ENCODE measurements at places on chromosomes 6 and 20.

DNA sequence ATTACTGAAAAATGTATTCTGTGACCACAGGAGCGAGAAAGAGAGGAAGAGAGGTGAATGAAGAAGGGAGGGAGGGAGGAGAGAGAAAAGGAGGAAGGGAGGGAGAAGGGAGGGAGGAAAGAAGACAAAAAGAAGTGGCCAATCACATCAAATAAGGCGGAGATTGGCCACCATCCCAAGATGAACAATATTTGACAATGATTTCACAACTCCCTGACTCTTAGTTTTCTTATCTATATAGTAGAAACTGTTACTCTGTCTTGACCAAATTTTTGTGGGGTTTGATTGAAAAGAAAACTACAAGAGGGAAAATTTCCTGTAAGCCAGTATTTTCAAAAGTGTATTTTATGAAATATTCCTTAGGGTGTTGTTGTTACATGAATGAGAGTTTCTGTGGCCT is 52.6 kb downstream of the FOXA2 start:
- no peak for DNase-seq

- DNase-seq: no peak
These were observed 172.9 kb downstream of the MCHR2 start for GRCh38 chr6:99821164-99821563.

DNA sequence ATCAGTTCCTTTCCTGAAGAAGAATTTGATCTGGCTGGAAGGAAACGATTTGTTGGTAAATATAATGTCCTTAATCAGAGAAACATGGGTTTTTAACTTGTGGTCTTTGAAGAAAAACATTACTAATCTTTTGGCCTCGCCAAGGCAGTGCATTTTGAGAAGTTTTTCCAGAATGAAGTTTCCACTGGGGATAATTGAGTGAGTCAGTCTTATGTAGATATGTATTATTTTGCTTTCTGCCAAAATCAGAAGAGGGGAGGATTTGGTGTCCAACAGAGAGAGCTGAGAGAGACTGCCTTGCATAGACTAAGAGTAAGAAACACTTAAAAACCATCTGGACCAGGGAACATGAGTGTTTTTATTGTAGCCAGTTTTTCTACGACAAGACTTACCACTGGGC is 79.9 kb downstream of the FNDC1 start:
- no peak for DNase-seq

DNA sequence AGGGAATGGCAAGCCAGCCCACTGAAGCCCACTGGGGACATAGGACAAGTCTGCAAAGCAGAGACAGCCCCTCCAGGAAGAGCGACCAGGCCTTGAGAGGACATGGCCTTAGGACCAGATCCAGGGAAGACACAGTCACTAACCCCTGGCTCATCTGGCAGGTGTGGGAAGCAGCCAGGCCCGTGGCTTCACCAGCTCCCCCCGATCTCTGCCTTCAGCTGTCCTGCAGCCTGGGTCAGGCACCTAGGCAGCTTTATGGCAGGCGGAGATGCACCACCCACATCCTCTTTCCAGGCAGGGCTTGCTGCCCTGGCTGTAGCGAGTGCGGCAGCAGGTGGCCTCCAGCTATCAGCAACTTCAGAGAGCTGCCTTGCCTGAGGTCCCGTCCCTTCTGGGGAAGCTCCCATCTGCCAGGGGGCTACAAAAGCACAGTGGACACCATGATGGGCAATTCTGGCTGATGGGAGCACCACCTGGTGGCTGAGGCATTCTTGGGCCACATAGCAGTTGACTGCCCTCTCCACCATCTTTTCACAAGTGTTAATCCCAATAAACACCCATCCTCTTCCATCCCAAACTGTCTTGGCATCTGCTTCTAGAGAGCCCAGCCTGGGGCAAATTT is 85.8 kb downstream of the DZANK1 start:
- no peak for DNase-seq

- no peak for DNase-seq
These were observed 152.3 kb upstream of the NEDD9 start for GRCh38 chr6:11384531-11385309.

DNA sequence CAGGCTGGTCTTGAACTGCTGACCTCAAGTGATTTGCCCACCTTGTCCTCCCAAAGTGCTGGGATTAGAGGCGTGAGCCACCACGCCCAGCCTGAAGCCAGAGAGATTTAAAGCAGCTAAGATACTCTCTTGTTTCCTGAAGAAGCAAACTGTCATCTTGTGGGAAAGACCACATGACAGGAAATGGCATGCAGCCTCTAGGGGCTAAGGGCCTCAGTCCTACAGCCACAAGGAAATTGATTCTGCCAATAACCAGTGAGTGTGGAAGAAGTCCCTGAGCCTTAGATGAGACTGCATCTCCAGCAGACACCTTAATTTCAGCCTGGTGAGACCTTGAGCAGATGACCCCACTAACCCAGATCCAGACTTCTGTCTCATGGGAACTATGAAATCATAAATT is 40.9 kb downstream of the KIZ start:
- no peak for DNase-seq

- no peak for DNase-seq
These were observed 145.7 kb downstream of the BTBD9 start for GRCh38 chr6:38493931-38494547.

DNA sequence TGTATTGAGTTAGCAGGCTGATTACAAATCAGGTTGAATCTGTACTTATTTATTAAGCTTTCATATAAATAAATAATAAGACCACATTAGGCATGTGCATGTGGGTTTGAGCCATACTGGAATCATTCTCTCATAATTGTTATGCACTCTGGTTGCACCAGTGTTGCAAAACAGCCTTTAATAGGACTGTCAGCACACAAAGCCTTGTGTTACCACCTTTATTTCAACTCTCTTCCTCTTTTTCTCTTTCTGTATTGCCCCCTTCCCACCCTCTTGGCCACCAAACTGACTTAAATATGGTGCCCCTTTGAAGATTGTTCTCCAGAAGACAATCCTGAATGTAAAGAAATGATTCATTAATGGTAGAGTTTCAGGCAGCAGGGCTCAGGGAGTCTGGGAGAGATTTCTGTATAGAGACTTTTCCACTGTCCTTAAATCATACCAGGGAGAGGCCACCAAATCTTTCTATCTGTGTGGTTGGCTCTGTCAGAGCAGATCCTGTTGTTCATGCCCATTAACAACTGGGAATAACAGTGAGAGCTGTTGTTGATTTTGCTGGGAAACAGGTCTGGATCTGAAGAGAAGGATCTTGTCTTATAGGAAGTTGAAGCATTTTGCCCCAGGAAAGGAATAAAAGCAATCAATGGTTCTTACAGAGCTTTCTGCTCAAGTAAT is 131.6 kb upstream of the SOX4 start:
- no peak for DNase-seq

- no peak for DNase-seq
These were observed 74.2 kb downstream of the FILIP1 start for GRCh38 chr6:75419416-75419815.

DNA sequence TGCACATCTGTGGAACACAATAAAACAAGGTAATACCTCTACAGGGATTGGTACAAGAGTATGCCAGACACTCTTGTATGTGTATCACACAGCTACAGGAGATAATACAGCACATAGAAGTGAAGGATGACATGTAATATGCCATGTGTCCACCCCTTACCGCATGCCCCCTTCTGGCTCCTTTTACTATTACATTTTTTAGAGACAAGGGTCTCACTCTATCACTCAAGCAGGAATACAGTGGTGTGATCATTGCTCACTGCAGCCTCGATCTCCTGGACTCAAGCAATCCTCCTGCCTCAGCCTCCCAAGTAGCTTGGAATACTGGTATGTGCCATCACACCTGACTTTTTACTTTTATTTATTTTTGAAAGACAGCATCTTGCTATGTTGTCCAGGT is 4.2 kb upstream of the NCR3 start:
- DNase-seq: no peak

- DNase-seq: no peak
These were observed 34.0 kb downstream of the TRERF1 start for GRCh38 chr6:42417641-42418112.

DNA sequence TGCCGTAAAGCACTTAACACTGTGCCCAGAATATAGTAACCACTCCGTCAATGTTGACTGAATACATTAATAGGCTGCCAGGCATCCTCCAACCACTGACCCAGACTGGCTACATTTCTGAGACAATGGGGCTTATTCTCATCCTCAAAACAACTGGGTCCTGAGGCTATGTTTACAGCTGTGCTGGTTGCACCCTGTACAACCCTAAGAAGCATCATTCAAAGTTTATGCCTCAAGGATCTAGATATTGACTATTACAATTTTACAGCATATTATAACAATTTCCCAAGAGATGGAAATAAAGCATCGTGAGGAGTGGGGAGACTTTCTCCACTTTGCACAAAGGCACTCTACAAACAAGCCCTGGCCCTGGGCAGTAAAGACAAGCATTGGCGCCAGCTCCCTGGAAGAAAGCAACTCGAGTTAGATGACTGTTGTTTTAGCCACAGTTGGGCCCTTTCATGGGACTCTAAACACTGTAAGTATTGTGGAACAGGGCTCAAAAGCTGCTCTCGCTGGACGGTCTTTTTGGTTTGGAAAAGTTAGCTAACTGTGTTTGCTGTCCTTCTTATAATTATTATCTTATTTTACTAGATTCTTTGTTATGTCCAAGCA is 30.2 kb downstream of the MYLIP start:
- DNase-seq: no peak

GRCh38 chr6:140979642-140980091 is 1153.1 kb upstream of the GJE1 start:
- no peak for DNase-seq

DNA sequence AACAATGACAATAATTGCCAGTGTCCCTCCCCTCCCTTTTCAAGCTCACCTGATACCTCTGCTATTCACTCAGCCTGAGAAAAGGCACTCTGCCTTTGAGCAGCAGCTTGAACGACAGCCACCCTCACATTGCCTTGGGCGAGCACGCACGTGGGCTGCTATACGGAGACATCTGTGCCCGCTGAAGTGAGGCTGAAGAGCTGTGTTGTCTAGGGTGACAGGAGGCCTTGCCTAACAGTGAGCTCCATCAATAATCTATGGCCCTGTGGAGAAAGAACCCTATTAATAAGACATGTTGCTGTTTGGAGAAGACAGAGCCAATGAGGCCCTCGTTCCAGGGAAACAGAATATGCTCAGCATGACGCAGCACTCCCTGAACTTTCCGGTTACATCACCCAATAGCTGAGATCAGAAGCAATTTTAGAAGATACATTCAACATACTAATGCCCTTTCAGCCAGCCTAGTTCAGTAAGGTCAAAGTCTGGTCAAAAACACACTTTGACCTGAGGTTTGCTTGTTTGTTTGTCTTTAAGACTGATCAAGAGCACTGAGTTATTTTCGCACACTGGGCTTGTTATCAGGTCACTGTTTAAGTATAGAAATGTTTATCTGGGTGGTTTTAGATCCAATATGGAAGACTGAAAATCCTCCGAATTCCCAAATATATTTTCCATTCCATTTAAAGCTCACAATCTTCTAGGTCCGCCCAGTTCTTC is 30.6 kb downstream of the RBM24 start:
- no peak for DNase-seq

GRCh38 chr6:28408076-28408802 is 8.7 kb upstream of the ZSCAN12 start:
- no peak for DNase-seq

DNA sequence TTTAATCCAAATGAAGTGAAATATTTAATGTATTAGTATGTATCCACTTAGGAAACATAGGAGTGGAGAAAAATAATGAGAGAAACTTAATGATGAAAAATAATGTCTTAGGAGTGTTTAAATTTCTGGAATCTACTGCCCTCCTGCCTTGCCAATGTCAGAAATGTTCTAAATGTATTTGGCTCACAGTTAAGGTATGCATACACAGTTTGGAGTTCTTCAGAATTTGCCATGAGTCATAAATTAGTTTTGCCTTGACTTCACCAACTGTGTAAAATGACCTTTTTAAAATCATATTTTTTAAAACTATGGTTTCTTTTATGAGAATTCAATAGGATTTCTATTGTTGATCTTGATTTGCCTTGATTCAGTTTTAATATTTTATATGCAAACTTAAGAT is 191.7 kb upstream of the HSF2 start:
- DNase-seq: no peak

- no peak for DNase-seq
These were observed 9.7 kb upstream of the CCN6 start for GRCh38 chr6:112044196-112044595.

DNA sequence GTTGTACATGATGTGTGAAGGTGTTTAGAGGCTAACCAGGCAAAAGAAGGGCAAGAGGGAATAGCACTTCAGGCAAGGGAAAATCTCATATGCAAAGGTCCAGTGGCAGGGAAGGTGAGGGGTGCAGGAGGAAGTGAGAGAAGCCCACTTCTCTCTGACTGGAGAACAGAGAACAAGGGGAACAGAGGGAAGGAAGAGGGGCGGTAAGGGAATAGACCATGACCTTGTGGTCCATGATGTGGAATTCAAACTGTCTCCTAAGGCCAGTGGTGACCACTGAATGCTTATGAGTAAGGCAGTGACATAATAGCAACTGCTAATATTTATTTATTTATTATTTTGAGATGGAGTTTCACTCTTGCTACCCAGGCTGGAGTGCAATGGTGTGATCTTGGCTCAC is 20.6 kb upstream of the SLC9A8 start:
- no peak for DNase-seq

- DNase-seq: no peak
These were observed 853 bp downstream of the WFDC8 start for GRCh38 chr20:45578231-45578630.

DNA sequence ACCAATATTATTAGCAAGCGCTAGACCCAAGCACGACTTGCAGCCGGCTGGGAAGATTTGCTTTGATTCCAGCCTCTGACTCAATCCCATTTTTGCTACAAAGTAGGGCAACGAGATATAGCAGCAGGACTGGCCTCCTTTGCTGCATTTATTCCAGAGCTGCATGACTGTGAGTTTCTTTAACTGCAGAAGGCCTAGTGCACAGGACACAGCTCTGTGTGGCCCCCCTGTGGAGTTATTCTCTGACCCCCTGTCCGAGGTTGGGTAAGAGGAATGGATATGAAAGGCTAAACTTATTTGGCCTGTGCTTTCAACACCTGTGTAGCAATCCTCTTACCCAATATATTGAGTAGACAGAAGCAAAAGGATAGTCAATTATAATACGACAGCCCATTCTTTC is 133.3 kb upstream of the SPTLC3 start:
- no peak for DNase-seq

DNA sequence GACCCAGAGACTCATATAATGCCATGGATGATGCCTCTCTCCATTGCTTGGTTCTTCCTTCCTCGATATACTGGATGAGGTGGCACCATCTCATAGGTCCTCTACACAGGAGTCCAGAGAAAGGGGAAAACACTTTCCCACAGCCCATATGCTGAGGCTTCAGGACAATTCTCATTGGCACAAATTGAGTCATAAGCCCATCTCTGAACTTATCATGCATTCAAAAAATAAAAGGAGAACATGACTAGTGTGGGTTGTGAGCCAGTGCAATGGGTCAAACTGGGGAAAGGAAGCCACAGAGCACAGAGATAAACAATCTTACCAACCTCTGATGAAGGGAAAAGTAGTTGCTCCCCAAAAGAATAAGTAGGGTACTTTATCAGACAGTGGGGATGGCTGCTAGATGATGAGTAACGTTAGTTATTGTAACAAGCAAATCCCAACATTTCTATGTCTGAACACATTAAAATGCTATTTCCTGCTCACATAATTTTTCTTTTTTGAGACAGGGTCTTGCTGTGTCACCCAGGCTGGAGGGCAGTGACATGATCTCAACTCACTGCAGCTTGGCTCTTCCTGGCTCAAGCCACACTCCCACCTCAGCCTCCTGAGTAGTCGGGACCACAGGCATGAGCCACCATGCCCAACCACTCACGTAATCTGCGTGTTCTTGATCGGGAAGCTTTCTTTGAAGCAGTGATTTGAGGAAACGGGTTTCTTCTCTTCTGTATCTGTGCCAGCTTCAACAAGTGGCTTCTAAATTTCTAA is 27.0 kb downstream of the SOD2 start:
- DNase-seq: no peak

Measured in D721Med (cell line).